Activated CD8-positive, alpha-beta T cell treated with anti-CD3 and anti-CD28 coated beads, Interleukin-2, amount 10 ng/mL, durations not matched to agents 7 days and 5 days (primary cell): ENCODE measurements at places on chromosomes 7 and 10. TPM values are rescaled to one million over a fixed set of nuclear protein-coding genes. Genes with fewer than 3 reads are reported as not detected.

NKX2-3 gene
- not detected for total RNA-seq

HOXA5 gene
- not detected for total RNA-seq

PRKAR2B gene
- 1.9 TPM for total RNA-seq

NKX1-2 gene
- not detected for total RNA-seq

GHRHR gene
- total RNA-seq, result not detected

GNAI1 gene
- not detected for total RNA-seq

EIF4EBP2 gene
- 58.7 TPM for total RNA-seq

EPHA1 gene
- total RNA-seq, result 12.4 TPM

NEURL1 gene
- 1.1 TPM for total RNA-seq

FLNC gene
- not detected for total RNA-seq

CHPF2 gene
- 34.7 TPM for total RNA-seq

NUTM2E gene
- total RNA-seq, result 0.11 TPM

GPR37 gene
- not detected for total RNA-seq

INSYN2A gene
- total RNA-seq, result not detected

ANKRD22 gene
- total RNA-seq, result not detected

ZNF467 gene
- 0.11 TPM for total RNA-seq

- no peaks in the 10 kb centered on the region for H3K36me3 ChIP-seq
- peaks cover 11% of the 10 kb centered on the region for H3K4me1 ChIP-seq
- H3K27ac ChIP-seq, result no peak overlapping the region
- no peak overlapping the region for H3K4me3 ChIP-seq
Observed at GRCh38 chr10:31129271-31129670, 97.6 kb upstream of the ZNF438 start.

- no peak overlapping the region for H3K27ac ChIP-seq
- H3K27me3 ChIP-seq, result no peaks in the 10 kb centered on the region
- H3K4me3 ChIP-seq, result no peak overlapping the region
- no peak for DNase-seq
- H3K4me1 ChIP-seq, result peaks cover 1% of the 10 kb centered on the region
Observed at GRCh38 chr7:45978731-45979211, 57.7 kb upstream of the IGFBP3 start.

GRCh38 chr7:151808400-151809145 is 68.3 kb downstream of the PRKAG2 start:
- H3K4me3 ChIP-seq, result no peak overlapping the region
- H3K36me3 ChIP-seq, result no peaks in the 10 kb centered on the region
- no peaks in the 10 kb centered on the region for H3K27me3 ChIP-seq
- no peak overlapping the region for H3K27ac ChIP-seq

- DNase-seq, result no peak
- no peak overlapping the region for H3K4me3 ChIP-seq
- H3K27ac ChIP-seq, result no peak overlapping the region
- H3K4me1 ChIP-seq, result no peaks in the 10 kb centered on the region
- no peaks in the 10 kb centered on the region for H3K36me3 ChIP-seq
- no peaks in the 10 kb centered on the region for H3K27me3 ChIP-seq
Observed at GRCh38 chr10:117936566-117936965, 110.2 kb downstream of the RAB11FIP2 start.

GRCh38 chr7:45328403-45328981 is 170.9 kb downstream of the RAMP3 start:
- peaks cover 8% of the 10 kb centered on the region for H3K4me1 ChIP-seq
- DNase-seq, result no peak
- H3K36me3 ChIP-seq, result no peaks in the 10 kb centered on the region
- H3K27me3 ChIP-seq, result peaks cover 6% of the 10 kb centered on the region

- H3K27ac ChIP-seq, result no peak overlapping the region
- H3K4me1 ChIP-seq, result no peaks in the 10 kb centered on the region
- no peak for DNase-seq
Observed at GRCh38 chr10:123795196-123795780, 96.3 kb downstream of the CPXM2 start.

DNA sequence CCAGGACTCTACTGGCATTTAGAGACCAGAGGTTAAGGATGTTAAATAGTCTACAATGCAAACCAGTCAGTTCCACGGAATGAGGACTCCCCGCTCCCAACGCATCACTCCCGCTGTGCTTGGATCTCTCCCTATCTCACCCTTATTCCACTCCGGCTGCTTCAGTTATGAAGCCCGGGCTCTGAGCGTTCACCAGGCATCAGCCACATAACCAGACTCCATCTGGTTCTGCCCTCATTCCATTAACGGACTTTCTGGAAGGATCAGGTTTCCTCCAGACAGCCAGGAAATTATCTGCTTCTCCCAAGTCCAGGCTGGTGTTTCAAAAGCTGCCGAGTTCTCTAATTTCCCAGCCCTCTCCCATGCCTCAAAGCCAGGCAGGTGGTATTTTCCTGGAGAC is 499.3 kb downstream of the GLRX3 start:
- no peak overlapping the region for H3K27ac ChIP-seq
- H3K4me3 ChIP-seq, result no peak overlapping the region
- peaks cover 7% of the 10 kb centered on the region for H3K27me3 ChIP-seq
- no peak for DNase-seq

DNA sequence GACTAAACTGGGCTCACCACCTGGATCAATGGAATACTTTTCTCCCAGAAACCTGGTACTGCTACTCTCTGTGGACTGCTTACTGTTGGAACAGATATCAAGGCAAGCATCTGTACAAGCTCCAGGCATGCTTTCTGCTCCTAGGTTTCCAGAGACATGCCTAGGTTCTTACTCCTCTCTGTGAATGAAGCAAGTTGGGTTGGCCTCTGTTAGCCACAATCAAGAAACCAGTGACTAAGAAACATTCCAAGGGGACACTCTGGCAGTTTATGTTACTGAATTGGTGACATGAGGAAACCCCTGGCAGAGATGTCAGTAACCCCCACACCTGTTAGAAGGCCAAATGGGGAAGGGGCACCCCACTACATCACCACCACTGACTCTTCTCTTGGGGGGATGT is 121.9 kb downstream of the GFRA1 start:
- no peak overlapping the region for H3K27ac ChIP-seq
- no peak for DNase-seq
- H3K4me1 ChIP-seq, result peaks cover 23% of the 10 kb centered on the region
- H3K4me3 ChIP-seq, result no peak overlapping the region
- H3K36me3 ChIP-seq, result no peaks in the 10 kb centered on the region

GRCh38 chr10:8815969-8816368 is 761.5 kb downstream of the GATA3 start:
- no peaks in the 10 kb centered on the region for H3K4me1 ChIP-seq
- DNase-seq, result no peak
- no peak overlapping the region for H3K27ac ChIP-seq
- no peak overlapping the region for H3K4me3 ChIP-seq
- no peaks in the 10 kb centered on the region for H3K27me3 ChIP-seq

- H3K4me1 ChIP-seq, result no peaks in the 10 kb centered on the region
- no peak overlapping the region for H3K27ac ChIP-seq
- DNase-seq, result no peak
- peaks cover 3% of the 10 kb centered on the region for H3K27me3 ChIP-seq
- H3K36me3 ChIP-seq, result no peaks in the 10 kb centered on the region
Observed at GRCh38 chr7:42763137-42763551, 148.7 kb downstream of the C7orf25 start.

DNA sequence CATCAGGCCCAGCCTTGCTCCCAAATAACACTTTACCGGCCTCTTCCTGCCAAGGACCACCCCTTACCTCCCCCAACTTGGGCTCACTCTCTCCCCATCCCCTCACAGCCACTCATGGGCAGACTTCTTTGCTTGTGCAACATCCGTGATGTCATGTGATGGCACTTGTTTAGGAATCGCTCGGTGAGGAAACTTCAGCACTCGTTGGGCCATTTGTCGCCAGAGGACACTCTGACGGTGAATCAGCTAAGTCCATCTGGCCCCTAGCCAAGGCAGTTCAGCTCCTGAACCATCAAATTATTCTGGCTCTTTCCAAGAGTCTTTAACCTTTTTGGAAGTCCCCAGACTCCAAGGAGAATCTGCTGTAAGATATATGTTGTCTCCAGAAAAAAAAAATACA is 19.2 kb downstream of the BTBD16 start:
- no peaks in the 10 kb centered on the region for H3K36me3 ChIP-seq
- H3K4me1 ChIP-seq, result peaks cover 23% of the 10 kb centered on the region
- no peak for DNase-seq
- no peaks in the 10 kb centered on the region for H3K27me3 ChIP-seq
- H3K4me3 ChIP-seq, result no peak overlapping the region

- H3K36me3 ChIP-seq, result peaks cover 4% of the 10 kb centered on the region
- no peak overlapping the region for H3K4me3 ChIP-seq
- no peak overlapping the region for H3K27ac ChIP-seq
Observed at GRCh38 chr10:128173386-128173785, 47.2 kb upstream of the MKI67 start.

DNA sequence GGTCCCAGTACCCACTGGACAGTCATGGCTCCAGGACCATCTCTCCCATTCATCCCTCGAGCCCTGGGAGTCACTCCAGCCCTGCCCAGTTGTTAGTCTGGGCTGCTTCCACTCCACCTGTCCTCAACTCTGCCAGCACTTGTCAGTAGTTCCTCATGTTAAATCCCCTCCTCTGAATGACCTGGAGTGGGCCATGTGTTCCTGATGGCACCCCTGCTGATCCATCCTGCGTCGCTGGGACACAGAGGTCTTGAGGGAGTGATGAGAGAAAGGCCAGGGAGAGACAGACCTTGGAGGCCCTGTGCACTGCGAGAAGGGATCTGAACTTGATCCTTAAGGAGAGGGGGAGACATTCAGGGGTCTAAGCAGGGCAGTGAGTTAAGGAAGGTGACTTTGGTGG is 174.9 kb downstream of the GRID1 start:
- no peak overlapping the region for H3K27ac ChIP-seq
- DNase-seq, result no peak
- H3K36me3 ChIP-seq, result no peaks in the 10 kb centered on the region
- H3K27me3 ChIP-seq, result no peaks in the 10 kb centered on the region
- peaks cover 2% of the 10 kb centered on the region for H3K4me1 ChIP-seq

DNA sequence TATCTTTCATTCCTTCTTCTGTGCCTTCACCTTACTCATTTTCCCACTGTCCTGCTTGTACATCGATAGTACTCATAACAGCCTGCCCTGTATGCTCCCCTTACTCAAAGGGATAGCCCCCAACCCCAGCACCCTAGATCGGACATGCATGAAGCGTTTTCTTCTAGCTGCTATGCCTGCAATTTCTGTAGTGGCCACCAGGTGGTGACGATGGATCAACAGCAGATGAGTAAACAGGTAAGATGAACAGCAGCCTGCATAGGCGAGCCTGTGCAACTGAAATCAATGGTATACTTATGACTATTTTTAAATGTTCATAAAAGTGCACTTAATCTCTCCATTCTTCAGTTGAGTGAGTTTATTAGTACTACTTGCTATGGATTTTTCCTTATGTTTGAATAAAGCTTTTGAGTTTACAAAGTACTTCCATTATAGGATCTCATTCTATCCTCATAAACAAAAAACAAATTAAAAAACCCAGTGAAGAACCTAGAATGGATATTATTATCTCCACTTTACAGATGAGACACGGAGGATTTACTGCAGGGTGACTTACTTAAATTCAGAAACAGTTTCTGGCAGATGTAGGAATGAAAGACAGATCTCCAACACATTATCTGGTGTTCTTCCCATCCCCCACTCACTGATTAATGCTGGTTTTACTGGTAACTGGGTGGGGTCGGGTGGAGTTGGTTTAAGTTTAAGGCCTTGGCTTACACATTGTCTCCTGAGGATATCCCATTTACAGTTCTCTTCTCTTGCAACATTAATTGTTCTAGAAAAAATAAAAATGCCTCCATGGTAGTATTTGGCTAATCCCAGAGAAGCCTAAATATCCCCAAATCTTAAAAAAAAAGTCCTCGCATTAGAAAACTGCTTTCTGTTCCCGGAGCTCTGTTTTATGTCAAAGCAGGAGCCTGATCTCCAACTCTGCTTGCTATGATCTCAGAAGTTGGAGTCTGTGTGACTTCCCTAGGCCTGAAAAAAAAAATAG is 222.1 kb downstream of the GLI3 start:
- no peaks in the 10 kb centered on the region for H3K27me3 ChIP-seq
- no peak overlapping the region for H3K4me3 ChIP-seq
- no peaks in the 10 kb centered on the region for H3K36me3 ChIP-seq
- no peak overlapping the region for H3K27ac ChIP-seq
- H3K4me1 ChIP-seq, result no peaks in the 10 kb centered on the region
- DNase-seq, result peak; percentile 52

GRCh38 chr7:18038382-18038781 is 10.7 kb upstream of the PRPS1L1 start:
- peaks cover 4% of the 10 kb centered on the region for H3K27me3 ChIP-seq
- H3K4me3 ChIP-seq, result no peak overlapping the region
- H3K27ac ChIP-seq, result no peak overlapping the region

DNA sequence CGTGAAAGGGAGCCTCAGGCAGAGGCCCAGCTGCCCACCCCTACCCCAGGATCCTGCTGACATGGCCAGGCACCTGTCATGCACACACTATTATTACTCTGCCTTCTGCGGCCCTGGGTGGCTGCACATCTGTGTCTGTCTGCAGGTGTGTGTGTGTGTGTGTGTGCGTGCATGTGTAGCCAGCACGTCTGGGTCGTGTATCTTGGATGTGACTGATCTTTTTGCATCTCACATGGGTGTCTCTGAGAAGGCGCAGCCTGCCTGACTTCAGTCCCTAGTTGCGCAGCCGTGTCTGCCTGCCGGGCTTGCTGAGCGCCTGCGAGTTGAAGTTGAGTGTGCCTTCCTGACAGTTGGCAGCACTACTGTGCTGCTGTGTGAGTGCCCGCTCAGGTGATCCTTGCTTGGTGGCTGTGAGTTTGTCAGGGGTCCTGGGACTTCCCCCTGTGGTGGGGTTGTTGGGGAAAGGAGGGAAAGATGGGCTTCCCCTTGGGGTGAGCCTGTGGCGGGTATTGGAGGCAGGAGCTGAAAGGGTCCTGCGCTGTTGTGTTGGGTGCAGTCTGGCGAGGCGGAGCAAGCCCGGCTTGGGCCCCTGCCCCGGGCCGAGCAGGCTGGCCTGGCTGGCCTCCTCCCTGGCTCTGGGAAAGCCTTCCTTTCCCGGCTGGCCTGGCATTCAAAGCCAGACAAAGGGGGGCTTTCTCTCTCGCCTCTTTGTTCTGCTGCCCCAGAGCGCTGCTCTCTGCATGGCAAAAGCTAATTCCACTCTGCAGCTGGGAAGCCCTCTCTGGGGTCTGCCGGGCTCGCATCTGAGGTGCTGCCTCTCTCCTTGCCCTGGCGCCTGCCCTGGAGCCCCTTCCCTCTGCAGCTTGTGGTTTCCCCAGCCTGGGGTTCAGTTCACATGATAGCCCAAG is 4.9 kb downstream of the TRIM8 start:
- peaks cover 45% of the 10 kb centered on the region for H3K36me3 ChIP-seq
- DNase-seq, result peak; percentile 64
- H3K4me3 ChIP-seq, result peak overlapping the region; percentile 99

DNA sequence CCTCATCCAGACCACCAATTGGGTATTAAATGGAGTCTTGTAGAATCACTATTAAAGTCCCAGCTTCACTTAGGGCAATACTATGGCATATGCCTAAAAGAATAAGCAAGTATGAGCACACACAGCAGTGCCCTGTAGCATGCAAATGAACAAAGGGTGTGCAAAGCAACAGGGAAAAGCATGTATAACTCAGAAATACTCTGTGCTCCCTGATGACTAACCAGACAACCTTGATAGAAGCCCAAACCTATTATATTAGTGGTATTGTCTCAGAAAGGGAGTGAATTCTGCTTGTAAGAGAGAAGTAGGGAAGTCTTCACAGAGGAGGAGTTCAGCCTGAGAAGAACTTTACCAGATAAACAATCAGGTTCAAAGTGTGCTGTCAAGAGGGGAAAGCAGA is 131.2 kb downstream of the DGKI start:
- H3K27me3 ChIP-seq, result peaks cover 2% of the 10 kb centered on the region
- no peak overlapping the region for H3K27ac ChIP-seq
- no peaks in the 10 kb centered on the region for H3K36me3 ChIP-seq
- H3K4me1 ChIP-seq, result no peaks in the 10 kb centered on the region
